ENCODE measurements at places on chromosomes 2 and 18. TPM values are rescaled to one million over a fixed set of nuclear protein-coding genes. Genes with fewer than 3 reads are reported as not detected.

The TCF23 gene
- total RNA-seq: not detected

The LRP1B gene
- total RNA-seq: 0.85 TPM

The CCDC141 gene
- total RNA-seq: 6.1 TPM

The SIX3 gene
- total RNA-seq: not detected

The COLEC11 gene
- not detected for total RNA-seq

The LYPD6 gene
- total RNA-seq: 1.6 TPM

The CCDC178 gene
- not detected for total RNA-seq

The CDH20 gene
- 0.83 TPM for total RNA-seq

The ANKRD30BL gene
- not detected for total RNA-seq

The REG3G gene
- total RNA-seq: not detected

DNA sequence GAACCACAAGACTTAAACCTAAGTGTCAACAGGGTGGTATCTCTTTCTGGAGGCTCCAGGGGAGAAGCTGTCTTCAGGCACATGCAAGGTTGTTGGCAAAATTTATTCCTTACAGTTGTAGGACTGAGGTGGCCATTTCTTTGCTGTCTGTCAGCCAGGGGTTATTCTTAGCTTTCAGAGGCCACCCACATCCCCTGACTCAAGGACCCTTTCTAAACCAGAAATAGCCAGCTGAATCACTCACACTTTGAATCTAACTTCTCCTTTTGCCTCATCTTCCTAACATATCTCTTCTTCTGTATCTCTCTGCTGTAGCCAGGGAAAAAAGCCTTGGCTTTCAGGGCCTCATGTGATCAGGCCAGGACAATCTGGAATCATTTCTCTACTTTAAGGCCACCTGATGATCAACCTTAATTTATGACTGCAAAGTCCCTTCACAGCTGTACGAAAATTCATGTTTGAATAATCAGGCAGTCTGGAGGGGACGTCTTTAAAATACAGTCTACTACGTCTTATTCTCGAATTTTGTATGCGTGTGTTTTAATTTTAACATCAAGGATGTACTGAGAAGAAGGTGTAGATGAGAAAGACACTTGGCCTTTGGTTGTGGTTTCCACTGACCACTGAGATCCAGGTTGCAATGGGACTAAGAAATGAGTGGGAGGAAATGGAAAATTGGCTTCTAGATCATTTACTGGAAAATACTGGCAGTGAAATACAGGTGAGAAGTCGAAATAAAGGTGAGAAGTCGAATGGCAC is 90.4 kb downstream of the DOCK10 start:
- DNase-seq: no peak

DNA sequence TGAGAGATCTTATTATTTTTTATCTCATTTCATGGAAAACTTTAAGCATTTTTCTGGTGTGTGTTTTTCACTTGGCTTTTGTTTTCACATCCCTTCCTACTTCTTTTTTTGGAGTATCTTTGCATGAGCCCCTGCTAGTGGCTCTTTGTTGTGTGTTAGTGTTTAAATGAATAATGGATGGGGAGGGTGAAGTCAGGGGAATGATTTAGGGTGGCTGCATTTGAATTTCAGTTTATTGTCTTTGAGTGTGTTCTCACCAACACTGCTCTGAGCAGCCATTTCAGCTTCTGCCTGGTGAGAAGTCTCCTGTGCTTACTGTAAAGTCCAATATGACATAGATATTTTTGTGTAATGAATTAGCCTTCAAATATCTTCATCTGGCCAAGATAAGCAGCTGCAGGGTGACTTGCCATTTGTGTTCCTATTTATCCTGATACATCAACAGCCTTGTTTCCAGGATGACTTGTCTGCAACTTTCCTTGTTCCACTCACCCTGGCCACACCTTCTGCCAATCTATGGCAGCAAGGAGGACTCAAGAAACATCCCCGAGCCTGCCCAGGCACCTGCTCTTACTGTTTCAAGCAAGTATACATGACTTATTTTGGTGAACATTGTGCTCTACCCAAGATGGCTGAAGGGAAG is 182.6 kb downstream of the PDE11A start:
- no peak for DNase-seq

- DNase-seq: no peak
Observed at GRCh38 chr18:23106575-23106974, 28.7 kb upstream of the CABLES1 start.

DNA sequence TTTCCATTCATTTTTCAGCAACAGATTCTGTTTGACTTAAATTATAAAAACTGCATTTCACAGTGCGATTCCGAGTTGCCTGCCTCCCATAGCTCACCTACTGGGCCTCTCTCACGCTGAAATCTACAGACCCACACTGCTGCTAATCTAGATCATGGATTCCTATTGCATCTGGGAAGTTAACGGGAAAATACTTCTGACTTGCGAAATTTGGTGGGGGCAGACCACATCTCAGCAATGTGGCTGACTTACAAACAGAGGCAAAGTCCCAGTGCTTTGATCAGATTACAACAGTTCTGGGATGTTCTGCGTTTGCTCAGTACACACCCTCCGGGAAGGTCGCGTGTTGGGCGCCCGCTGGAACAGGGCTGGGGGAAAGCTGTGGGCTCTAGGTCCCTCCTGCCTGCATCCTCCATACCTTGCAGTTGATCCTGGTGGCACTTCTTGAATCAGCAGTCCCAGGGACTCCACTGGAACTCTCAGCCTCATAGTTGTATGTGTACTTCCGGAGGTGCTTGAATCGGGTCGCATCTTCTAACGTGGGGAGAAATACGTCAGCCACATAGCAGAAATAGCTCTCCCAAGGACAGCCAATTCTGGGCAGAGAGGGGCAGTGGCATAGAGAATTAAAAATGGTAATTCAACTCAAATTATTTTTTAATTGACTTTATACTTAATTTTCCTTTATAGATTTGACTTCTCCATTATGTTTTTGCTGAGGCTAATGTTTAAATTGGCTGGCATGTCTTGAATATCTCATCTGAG is 1.7 kb downstream of the APOB start:
- DNase-seq: no peak

DNA sequence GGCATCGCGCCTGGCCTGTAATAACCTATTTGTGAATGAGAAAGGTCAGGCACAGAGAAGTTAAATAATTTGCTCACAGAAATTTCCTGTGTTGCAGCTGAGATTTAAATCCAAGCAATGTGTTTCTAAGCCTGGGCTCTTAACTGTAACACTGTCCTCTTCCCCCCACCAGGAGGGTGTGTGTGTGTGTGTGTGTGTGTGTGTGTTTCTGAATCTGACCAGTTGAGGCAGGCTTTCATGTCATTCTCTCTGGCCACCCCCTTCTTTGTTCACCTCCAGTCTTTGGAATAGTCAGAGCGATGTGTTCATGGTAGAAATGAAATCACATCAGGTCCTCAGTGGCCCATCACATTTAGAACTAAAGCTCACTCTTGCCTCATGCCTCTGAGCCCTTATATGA is 81.2 kb downstream of the NEDD4L start:
- DNase-seq: no peak

- no peak for DNase-seq
Observed at GRCh38 chr2:196224756-196225155, 53.4 kb upstream of the STK17B start.

- DNase-seq: no peak
Observed at GRCh38 chr18:78994977-78995582, 15.5 kb downstream of the SALL3 start.

DNA sequence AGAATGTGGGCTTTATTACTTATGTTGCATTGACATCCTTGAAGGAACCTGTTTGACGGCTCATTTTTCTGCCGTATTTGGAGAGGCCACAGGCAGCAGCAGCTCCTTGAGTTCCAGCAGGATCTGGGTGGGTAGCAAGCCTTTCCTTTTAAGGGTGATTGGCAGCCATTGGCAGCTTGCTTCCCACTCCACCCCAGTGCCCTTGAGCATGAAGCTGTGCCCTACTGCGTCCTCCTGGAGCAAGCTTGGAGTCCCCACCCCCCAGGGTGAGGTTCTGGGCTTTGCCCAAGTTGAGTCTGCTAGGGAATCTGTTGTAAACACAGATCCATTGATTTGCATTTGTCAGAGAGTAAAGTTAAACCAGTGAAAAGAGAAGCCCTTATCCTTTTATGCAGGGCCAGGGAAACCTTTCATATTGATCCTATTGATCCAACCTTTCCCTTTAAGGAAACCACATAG is 9.2 kb downstream of the ONECUT2 start:
- DNase-seq: no peak

DNA sequence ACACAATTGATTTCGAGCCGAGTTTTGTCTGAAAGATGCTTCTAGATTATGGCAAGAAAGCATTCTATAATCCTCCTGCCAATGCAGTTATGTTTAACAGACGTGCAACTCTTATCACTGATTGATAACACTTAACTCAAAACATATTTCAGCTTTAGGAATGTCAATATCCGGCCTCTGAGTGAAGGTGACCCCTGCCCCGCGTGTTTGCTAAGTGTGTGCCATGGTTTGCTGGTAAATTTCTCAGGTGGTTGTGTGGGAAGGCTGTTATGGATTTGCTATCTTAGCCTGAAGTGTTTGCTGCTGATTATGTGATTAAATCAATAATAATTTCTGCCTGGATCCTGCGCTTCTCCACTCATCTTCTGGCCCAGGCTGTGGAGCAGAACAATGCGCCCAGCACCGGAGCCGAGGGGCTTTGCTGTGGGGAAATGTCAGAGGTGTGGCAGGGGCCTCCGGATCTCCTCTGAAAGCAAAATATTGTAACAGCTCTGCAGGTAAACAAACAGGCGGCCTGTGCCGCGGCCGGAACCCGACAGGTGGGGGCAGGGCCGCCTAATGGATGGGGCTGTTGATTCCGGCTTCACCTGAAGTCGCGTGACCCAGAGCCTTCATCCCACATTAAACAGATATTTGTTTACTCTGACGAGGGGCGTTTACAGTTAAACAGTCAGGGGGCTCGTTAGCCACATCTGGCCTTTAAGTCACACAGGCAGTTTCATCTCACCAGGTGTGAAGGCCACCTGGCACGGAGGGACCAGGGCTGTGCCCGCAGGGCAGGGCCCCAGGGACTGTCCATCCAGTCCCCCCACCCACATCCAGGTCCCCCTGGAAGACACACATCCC is 210.7 kb upstream of the SALL3 start:
- DNase-seq: peak; percentile 34

DNA sequence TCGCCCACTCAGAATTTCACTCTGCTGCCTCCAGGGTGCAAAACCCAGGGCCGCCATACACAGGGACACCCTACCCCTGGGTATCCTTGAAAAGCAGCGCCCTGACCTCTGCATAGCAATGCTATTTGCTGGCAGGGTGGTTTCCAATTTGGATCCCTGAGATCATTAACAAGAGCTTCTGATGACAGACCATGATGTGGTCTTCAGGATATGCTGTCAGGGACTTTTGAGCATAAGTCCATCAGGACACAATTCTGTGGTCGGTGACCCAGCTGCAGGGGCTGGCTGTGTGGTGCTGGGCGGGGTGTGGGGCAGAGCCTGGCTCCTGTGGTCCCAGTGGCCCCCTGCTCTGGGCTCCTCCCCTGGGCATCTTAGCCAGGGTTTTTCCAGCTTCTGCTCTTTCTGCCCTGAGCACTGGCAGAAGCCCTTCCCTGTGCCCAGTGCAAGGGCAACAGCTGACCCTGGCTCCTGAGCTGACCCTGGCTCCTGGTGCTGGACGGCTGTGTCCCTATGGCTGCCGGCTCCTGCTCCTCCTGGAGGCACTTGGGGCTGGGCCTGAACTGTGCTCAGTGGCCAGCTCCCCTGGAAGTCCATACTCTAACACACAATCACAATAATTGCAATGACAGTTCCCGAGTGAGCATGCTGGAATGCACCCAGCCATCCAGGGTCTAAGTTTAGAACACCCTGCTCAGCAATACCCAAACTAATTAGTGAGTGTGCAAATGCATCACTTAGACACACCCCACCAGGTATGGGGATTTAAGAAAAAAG is 271.5 kb downstream of the HDAC4 start:
- no peak for DNase-seq

DNA sequence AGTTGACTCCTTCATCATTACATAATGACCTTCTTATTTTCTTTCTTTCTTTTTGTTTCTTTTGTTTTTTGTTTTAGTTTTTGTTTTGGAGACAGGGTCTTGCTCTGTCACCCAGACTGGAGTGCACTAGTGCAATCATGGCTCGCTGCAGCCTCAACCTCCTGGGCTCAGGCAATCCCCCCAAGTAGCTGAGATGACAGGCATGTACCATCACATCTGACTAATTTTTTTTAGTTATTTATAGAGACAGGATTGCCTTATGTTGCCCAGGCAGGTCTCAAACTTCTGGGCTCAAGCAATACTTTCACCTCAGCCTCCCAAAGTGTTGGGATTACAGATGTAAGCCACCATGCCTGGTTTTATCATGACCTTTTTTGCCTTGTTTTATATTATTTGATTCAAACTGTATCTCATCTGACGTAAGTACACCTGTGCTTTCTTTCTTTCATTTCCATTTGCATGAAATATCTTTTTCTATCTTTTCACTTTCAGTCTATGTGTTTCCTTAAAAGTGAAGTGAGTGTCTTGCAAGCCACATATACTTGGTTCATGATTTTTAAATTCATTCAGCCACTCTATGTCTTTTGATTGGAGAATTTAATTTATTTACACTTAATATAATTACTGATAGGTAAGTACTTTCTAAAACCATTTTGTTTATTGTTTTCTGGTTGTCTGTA is 39.1 kb downstream of the SP100 start:
- DNase-seq: no peak

DNA sequence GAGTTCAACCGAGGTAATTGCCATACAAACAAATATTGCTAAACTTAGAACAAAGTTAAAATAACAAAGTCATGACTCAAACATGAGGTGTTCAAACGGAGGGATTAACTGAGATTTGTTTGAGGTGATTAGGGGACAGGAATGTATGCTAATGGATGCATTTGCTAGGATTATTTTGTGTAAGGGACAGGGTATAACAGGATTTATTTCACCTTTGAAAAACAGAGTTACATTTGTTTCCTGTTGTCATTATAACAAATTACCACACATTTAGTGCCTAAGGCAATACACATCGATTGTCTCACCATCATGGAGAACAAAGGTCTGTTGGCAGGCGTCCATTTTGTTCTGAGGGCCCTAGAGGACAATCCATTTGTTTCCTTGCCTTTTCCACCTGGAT is 304.3 kb upstream of the CNTNAP5 start:
- DNase-seq: no peak

- DNase-seq: no peak
Observed at GRCh38 chr2:159067971-159068370, 99.5 kb downstream of the TANC1 start.

DNA sequence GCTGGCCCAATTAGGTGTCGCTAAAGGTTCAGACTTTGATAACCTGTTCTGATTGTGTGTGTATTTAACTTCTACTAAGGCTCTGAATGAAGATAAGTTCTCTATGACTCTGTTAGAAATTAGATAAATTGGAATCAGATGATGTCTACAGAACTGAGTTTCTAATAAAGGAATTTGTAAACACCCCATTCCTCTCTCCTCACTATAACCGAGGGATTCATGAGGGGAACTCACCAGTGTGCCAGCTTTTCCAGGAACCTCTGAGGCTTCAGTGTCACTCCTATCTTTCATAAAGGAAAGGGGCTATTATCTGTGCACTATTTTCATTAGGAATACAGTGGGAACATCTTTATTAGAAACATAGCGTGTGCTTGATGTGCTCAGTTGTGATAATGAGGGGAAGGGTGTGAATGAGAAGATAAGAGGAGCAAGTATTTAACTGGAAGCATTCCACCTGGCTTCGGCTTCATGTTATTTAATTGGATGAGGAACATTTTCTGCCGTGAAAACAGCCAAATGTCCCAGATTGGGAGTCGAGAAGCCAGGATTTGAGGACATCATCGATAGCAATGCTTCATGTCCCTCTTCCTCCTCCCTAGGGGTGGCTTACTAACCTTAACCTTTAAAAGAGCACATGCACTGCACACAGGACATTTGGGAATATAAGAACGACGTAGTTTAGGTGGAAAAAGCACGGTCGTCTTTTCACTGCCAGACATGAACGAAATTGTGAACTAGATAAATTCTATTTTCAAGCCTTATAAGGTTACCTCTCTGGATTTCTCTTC is 84.8 kb upstream of the TCF4 start:
- DNase-seq: no peak

Measured in Peyer's patch (tissue), 4 donors.